Endodermal cell (in vitro differentiated cells): ENCODE measurements at places on chromosomes 7 and 10. TPM values are rescaled to one million over a fixed set of nuclear protein-coding genes. Genes with fewer than 3 reads are reported as not detected.

Gene STN1
- 19.9 to 24.7 TPM (median 21.5 TPM) in 3 replicates for total RNA-seq

Gene LDB3
- 0.21 to 0.63 TPM (median 0.35 TPM) in 3 replicates for total RNA-seq

Gene CACNA2D1
- 21.1 and 26.8 TPM in 2 replicates for total RNA-seq

DNA sequence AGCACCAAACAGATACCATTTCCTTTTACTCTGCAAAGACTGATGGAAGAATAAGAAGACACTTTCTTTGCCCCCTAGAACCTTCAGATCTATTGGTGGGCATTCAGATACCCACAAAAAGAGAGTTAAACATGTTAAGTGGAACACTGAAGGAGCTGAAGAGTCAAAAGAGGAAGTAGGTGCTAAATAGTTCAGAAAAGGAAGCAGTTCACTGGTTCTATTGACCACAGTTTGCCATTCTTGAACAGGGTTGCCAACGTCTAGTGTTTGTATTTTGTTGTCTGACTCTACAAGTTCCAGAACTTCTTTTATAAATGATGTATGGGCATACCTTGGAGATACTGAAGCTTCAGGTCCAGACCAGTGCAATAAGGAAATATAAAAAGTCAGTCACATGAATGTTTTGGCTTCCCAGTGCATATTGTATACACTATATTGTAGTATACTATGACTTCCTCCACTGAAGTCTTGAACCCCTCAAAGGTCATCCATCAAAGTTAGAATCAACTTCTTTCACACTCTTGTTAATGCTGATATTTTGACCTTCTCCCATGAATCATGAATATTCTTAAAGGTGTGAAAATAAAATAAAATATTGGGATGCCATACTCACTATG is 47.5 kb upstream of the AGR3 start:
- no peak for DNase-seq
- H3K27me3 ChIP-seq = no peaks in the 10 kb centered on the region
- no peaks in the 10 kb centered on the region for H3K4me1 ChIP-seq
- H3K4me3 ChIP-seq = no peak overlapping the region
- no peak overlapping the region for H3K27ac ChIP-seq

DNA sequence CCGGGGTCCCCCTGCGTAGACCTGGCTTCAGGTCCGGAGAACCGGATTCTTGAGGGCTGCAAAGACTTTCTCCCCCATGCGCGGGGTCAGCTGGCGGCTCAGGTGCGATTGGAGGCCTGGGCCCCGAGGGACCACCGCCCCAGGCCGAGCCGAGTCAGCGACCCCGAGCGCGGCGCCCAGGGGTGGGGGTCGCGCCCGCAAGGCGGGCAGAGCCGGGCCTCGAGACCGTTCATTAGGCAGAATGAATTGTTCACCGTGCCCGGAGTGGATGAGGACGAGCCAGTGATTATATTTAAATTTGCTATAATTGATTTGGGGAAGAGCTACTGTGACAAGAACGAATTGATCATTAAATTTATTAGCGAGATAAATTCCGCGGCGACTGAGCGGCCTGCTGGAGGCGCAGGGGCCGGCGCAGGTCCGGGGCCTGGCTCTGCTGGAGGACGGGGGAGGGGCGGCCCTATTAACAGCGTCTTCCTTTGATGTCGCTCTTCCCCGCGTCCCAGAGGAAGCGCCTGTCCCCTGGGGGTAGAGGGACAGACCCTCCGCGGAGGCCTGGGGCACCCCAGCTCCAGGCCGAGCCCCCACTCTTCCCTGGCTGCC is 7.5 kb downstream of the MNX1 start:
- peaks cover 99% of the 10 kb centered on the region for H3K27me3 ChIP-seq
- no peak overlapping the region for H3K27ac ChIP-seq
- DNase-seq = peak; percentile 82
- H3K36me3 ChIP-seq = no peaks in the 10 kb centered on the region

DNA sequence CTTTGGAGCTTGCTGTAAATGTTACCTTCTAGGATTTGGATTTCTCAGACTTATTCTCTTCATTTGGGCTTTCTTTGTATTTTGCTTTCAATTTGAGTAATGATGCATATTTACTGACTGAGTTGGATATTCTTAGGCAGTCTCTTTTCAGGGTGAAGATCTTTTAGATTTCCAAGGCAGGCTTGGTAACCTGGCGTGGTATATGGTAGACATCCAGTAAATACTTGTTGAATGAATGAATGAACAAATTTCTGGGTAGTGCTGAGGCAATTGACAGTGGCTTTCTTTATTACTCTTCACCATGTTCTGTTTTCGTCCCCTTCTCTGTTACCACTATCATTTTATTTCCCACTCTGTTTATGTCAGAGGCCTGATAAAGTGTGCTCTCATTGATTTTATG is 27.1 kb downstream of the BBS9 start:
- no peak for DNase-seq
- H3K27me3 ChIP-seq = peaks cover 14% of the 10 kb centered on the region
- H3K4me1 ChIP-seq = no peaks in the 10 kb centered on the region
- no peak overlapping the region for H3K27ac ChIP-seq
